Keratinocyte (primary cell): ENCODE measurements at places on chromosomes 13 and 19.
A peak's percentile ranks its signal among the peaks of the same experiment; 100 is the strongest.

DNA sequence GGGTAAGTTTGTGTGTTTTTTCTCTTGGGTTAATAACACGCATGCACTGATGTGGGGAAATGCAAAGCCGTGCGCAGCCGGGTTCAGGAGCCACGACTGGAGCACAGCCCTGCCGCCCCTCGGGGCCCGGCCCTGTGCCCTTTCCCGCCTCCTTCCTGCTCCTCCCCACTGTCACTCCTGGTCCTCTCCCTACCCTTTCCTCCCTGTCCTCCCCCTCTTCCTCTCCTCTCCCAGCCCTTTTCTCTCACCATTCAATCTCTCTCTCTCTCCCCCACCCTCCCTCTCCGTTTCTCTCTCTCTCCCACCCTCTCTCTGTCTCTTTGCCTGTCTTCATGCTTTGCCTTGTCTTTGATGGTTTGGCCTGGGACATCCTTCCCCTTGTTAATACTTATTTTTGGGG is 27.2 kb downstream of the PLEKHJ1 start:
- no peak for DNase-seq

DNA sequence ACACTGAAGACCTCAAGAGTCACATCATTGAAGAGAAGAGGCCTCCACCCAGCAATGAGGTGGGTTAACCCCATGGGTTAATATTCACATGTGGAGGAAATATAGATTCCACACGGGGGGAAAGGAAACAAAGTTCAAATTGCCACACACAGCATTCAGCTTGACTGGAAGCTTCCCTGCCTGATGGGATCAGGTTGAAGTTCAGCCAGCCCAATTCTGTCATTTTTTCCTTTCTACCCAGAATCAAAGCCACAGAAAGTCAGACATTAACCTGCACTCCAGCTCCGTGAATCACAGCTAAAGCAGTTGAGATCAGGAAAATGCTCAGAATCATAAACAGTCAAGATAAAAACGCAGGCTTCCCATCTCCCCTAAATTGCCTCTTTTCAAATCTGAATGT is 208.7 kb upstream of the OBI1 start:
- DNase-seq: no peak

DNA sequence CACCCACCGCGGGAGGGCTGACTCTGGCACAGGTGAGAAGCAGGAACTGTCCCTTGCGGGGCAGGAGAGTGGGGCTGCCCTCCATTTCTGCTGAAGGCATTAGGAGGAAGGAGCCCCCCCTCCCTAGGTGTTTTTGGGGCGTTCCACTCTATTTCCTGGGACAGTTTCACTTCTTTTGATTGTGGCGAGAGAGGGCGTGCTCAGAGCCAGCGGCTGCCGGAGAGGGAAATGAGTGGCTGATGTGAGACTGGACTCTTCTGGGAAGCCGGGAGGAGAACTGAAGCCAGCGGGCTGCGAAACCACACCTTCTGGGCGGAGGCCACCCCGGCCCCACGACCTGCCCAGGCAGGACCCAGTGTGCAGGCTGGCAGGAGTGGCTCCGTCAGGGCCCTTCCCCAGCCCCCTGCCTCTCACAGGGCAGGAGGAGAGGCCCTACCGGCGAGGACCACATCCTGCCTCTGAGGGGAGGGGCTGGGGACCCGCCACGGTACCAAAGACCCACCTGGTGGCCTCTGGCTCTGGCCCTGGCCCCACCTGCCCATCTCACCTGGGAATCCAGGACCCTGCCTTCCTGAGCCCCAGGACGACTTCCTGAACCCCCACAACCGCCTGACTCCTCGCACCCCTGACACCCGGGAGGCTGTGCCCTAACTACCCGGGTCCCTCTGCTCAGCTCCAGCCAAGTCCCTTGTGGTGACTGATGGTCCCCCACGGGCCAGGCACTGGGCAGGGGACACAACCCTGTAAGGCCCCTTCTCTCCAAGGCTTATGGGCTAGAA is 25.9 kb downstream of the MPND start:
- DNase-seq: peak; percentile 66

DNA sequence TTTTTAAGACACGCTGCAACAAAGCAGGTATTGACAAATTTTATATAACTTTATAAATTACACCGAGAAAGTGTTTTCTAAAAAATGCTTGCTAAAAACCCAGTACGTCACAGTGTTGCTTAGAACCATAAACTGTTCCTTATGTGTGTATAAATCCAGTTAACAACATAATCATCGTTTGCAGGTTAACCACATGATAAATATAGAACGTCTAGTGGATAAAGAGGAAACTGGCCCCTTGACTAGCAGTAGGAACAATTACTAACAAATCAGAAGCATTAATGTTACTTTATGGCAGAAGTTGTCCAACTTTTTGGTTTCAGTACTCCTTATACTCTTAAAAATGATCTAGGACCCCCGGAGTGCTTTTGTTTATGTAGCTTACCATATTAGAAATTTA is 1.2 kb downstream of the BRCA2 start:
- DNase-seq: no peak

DNA sequence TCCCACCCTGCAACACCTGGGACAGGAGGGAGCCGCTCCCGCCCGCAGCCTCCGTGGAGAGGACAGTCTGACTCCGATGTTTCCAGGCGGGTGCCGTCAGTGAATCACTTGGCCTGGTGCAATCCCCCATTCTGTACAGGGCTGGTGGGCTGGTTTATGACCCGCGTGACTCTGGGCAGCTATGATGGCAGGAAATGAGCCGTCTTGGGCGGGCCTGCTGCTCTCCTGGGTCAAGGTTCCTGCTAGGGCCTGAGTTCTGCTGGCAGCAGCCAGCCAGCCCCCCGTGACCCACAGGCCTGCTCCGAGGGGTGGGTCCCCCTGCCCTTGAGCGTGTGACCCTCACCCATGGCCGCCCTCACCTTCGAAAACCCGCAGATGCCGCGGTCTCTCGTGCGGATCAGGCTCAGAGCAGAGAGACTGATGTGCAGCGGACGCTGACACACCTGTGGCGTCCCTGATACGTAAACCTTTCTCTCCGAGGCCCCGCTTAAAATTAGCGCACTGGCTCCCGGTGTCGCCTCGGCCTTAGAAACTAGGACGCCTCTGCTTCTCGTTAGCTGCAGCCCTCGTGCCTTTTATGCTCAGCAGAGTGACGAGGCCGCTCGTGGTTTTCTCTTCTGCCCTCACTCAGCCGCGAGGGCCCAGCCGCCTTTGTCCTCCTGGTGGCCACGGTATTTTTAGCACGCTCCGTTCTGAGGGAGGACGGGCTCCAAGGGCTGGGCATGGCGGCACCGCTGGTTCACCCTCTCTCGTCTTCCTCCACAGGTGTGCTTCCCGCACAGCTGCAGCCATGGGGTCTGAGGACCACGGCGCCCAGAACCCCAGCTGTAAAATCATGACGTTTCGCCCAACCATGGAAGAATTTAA is 63.4 kb downstream of the KDM4B start:
- no peak for DNase-seq

DNA sequence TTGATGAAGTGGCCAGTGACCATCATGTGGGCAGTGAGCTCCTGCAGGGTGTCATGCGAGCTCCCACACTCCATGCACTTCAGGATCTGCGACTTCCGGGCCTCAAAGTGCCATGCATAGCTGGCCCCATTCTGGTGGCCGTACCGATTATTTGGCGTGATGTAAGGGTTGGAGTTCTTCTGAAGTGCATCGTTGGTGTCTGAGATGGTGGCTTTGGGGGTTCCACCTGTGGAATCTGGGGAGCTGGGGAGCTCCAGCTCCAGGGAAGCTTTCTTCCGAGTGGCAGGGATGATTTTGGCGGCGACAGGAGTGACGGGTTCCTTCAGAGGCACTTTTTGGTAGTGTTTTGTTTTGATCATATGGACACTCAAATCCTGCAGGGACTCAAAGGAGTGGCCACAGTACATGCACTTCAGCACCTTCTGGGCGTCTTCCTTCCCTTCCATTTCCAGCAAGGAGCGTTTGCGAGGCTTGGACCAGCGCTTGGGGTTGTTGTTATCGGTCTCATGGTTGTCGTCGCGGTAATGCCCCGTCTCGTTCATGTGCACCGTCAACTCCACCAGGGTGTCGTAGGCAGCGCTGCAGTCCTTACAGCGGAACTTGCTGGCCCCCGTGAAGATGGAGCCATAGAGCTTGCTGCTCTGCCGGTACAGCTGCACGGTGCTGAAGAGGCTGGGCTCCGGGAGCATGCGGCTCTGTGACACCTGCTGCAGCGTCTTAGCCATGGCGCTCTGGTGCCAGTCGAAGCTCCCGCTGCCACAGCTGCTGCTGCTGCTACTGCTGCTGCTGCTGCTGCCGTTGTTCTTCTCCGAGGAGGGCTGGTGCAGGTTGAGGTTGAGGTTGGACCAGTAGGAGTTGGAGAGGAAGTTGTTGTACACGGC is 70.4 kb downstream of the TSHZ3 start:
- DNase-seq: no peak

GRCh38 chr19:18023622-18024251 is 15.8 kb downstream of the ARRDC2 start:
- no peak for DNase-seq

DNA sequence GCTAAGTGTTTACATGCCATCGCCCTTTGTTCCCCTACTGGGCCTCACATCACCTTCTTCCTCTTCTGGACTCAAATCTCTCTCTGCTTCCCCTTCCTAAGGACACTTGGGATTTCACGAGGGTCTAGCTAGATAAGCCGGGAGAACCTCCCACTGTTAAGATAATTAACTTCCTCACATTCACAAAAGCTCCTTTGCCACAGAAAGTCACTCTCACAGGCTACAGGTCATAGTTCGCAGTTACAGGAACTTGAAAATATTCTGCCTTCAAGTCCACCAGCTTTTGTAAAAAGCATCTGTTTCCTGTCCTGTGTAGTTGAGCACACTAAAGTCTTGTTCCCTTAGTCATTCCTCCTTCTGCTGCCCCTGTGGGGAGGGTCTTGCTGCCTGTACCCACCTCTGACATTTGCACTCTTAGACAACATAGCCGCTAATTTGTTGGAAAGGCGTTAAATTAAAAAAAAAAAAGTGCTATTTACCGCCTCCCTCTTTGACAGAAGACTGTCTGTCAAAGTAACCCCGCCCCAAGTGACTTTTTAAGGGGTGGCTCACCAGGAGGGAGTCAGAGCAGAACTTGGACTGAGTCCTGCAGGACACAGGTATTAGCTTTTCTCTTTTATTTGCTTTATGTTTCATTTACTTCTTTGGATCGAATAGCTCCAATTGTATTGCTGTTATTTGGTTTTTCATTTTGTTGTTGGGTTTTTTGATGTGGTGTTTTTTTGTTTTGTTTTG is 26.8 kb upstream of the CEACAM21 start:
- no peak for DNase-seq

- peak; percentile 97 for DNase-seq
Measured at GRCh38 chr13:106151056-106151699, 384.3 kb downstream of the EFNB2 start.

- no peak for DNase-seq
Measured at GRCh38 chr13:112978561-112979405, 9.8 kb downstream of the MCF2L start.

DNA sequence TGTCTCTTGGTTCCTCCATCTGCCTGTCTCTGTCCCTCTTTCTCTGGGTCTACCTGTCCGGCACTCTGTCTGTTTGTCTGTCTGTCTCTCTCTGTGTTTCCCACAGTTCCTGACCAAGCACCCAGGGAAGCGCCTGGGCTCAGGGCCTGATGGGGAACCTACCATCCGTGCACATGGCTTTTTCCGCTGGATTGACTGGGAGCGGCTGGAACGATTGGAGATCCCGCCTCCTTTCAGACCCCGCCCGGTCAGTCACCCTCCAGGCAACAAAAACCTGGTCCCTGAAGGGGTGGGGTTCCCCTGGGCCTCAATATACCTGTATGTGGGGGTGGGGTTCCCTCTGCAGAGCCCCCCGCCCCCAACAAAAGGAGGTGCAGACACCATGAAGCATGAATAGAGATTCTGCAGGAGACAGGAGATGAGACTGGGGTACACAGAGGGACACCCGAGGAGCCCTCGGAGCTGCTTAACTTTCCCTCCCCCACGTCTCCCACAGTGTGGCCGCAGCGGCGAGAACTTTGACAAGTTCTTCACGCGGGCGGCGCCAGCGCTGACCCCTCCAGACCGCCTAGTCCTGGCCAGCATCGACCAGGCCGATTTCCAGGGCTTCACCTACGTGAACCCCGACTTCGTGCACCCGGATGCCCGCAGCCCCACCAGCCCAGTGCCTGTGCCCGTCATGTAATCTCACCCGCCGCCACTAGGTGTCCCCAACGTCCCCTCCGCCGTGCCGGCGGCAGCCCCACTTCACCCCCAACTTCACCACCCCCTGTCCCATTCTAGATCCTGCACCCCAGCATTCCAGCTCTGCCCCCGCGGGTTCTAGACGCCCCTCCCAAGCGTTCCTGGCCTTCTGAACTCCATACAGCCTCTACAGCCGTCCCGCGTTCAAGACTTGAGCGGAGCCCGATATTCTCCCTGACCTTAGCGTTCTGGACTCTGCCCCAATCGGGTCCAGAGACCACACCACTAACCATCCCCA is 2.6 kb upstream of the CACNG7 start:
- no peak for DNase-seq

GRCh38 chr13:56317841-56318240 is 822.9 kb upstream of the PRR20A start:
- no peak for DNase-seq

GRCh38 chr13:112058519-112058873 is 8.5 kb upstream of the SOX1 start:
- no peak for DNase-seq

DNA sequence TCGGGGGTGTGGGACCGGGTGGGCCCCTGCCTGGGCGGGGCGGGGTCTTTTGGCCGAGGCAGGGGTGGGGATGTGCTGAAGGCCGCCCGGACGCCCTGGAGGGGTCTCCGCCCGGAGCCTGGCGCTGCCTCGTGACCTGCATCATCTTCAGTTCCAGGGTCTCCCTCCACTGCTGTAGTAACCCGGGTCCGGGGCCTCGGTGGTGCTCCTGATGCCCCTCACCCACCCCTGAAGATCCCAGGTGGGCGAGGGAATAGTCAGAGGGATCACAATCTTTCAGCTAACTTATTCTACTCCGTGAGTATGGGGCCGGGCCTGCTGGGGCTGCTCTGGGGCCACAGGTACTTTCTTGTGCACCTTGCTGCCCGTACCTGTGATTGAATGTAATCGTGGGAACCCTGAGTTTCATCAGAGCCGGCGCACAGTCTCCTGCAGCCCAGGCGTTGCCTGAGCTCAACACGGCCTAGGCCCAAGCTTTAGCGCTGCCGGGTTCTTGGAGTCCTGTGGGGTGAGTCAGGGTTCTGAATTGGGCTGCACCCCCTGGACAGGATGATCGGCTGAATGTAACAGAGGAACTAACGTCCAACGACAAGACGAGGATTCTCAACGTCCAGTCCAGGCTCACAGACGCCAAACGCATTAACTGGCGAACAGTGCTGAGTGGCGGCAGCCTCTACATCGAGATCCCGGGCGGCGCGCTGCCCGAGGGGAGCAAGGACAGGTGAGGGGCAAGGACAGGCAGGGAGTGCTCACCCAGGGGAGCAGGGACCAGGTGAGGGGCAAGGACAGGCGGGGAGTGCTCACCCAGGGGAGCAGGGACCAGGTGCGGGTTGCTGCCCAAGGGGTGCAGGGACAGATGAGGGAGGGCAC is 10.5 kb downstream of the PEAK3 start:
- DNase-seq: no peak

GRCh38 chr19:50772476-50772875 is 2.2 kb downstream of the GPR32 start:
- DNase-seq: no peak

DNA sequence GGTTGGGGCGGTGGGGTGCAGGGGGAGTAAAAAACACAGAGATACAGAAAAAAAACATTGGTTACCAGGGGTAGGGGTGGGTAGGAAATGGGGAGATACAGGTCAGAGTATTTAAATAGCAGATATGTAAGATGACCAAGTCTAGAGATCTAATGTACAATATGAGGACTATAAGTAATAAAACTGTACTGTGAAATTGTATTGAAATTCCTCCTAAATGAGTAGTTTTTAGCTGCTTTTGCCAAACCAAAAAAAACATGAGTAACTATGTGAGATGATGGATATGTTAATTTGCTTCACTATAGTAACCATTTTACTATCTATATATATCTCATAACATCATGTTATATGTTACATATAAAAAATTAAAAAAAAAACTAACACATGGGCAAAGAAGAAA is 29.6 kb downstream of the VWA8 start:
- DNase-seq: no peak
